ENCODE measurements at places on chromosomes 2 and 18. TPM values are rescaled to one million over a fixed set of nuclear protein-coding genes. Genes with fewer than 3 reads are reported as not detected.
A peak's percentile ranks its signal among the peaks of the same experiment; 100 is the strongest.

DNA sequence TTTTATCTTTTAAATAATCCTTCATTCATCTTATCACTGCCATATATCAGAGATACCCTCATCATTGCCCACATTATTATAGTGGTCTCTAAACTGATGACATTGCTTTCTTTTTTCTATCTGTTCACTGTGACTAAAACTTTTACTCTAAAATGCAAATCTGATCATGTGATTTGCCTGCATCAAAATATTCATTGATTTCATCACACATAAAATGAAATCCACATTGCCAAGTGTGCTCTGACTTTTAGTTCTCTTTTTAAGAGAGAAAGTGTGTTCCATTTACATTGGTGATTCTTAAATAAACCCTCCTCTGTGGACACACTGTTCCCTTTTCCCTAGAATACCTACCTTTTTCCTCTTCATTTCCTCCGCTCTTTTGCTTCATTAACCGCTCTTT lies 7.5 kb downstream of the REL start:
- no peak for DNase-seq

DNA sequence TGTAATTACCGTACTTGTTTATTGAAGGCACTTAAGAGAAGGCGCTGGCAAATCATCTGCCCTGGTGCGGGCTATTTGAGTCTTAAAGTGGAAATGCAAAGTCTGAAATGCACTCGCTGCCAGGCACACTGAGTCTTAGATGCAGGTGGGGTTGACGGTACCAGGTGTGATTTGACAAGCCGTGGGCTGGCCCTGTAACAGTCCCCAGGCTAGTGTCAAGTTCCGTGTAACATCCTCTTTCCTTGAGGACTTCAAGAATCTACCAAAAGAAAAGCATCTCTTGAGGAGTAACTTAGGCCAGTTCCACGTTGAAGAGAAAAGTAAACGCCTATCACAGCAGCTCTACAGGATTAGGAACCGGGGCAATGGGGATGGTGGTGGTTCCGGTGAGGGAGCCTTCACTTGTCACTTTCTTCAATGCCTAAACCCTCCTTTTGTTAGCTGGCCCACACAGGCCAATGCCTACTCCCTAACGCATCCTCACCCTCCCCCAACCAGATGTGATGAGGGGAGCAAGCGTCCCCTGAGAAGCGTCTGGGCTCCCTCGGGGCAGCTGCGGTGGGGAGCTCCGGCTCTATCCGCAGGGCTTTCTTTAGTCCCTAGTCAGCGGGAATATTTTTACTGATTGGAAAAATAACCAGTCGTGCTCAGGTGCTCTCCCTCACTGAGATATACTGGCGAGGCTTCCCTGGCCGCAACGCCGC lies 1.5 kb upstream of the UGP2 start:
- DNase-seq, result no peak

GRCh38 chr2:8380026-8380425 lies 301.8 kb upstream of the ID2 start:
- no peak for DNase-seq

GRCh38 chr18:621291-622043 lies 24.7 kb downstream of the CLUL1 start:
- peak; percentile 78 for DNase-seq

GRCh38 chr2:37355735-37356134 lies 11.3 kb downstream of the QPCT start:
- DNase-seq, result no peak

GRCh38 chr18:12836551-12836950 lies 47.5 kb downstream of the PTPN2 start:
- no peak for DNase-seq

DNA sequence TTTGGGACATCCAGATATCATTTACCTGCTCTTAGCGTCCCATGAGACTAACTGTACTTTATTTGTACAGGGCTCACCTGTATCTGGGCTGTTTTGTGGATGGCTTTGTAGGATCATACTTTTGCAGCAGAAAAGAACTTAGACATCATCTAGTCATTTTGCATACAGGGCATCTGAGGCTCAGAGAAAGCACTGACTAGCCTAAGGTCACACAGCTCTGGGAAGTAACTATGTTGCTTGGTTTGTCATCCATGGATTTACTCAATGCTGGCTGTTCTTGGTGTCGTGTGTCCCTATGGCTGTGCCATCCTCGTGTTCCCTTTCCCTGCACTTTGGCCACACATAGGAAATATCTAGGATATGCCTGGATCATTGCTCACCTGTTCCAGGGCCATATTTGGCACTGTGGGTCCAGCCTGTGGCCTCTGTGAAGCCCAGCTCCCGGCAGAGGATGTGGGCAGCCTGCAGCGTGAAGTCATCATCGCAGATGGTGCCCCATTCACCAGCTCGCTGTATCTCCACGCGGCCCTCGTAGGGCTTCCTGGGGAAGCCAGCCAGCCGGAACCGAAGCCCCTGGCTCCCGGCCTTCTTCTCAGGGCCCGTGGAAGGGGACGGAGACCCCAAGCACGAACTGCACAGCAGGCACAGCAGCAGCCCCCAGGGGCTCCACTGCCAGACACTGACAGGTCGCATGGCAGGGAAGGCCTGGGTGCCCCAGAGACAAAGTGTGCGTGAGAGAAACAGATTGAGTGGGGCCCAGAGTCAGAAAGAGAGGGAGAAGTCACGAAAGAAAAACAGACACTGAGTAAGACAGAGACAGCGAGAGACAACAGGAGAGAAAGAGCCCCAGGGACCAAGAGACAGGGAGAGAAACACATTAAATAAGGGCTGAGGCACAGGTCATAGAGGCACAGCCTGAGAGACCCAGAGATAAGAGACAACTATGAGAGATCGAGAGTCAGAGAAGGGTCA lies 1.5 kb downstream of the LOXL3 start:
- no peak for DNase-seq

GRCh38 chr2:40445467-40445866 lies 6.4 kb downstream of the SLC8A1 start:
- no peak for DNase-seq

DNA sequence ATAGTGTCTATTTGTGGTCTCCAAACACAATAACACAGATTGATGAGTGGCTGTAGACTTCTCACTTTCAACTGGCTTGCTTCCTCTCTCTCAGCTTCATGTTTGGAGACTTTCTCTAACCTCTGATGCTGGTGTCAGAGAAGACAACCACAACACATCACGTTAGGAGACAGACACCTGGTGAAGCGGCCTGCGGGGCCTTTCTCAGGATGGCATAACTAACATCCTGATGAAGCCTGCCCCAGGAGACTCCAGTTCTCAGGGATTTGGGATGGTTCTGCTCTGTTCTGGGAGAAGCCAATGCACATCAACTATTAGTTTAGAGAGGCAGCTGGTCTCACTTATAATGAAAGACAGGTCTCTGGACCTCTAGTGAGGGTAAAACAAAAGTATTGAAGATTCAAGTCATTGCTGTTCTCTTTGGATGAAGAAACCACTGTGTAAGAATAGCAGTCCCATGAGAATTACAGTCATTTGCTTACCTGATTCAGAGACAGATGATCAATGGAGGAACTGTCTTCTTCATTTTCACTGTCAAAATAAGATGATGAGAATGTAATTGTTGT lies 2.0 kb downstream of the IL1A start:
- no peak for DNase-seq

GRCh38 chr2:43133708-43134570 lies 92.5 kb downstream of the ZFP36L2 start:
- DNase-seq, result no peak

GRCh38 chr2:160345071-160345764 lies 145.1 kb upstream of the ITGB6 start:
- DNase-seq, result no peak

DNA sequence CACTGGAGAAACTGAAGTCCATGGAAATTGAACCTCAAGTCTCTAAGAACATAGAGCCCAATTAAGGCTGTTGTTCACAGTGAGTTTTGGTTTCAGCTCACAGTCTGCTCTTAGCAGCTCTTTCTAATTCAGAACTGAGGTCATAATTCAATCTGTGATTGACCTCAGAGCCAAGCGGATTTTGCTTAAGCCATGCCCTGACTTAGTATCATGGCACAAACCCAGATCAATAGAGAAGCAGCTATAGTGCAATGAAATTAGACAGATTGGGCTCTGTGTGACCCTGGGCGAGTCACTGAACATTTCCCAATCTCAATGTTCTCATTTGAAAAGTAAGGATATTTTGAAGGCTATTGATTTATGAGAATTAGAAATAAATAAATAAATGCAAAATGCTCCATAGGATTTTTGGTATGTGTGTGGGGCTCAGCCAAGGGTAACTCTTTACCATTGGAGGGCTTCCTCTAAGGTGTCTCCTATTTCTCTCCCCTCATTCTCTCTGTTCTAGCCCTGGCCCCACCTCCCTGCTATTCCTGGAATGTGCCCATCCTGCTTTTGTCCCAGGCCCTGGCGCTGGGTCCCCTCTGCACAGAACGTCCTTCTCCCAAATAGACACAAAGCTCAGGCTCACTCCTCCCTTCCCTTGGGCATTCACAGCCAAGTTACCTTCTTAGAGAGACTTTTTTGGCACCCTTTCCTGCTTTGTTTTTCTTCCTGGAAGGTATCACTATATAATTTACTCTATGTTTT lies 239.6 kb downstream of the LPIN1 start:
- DNase-seq, result no peak

DNA sequence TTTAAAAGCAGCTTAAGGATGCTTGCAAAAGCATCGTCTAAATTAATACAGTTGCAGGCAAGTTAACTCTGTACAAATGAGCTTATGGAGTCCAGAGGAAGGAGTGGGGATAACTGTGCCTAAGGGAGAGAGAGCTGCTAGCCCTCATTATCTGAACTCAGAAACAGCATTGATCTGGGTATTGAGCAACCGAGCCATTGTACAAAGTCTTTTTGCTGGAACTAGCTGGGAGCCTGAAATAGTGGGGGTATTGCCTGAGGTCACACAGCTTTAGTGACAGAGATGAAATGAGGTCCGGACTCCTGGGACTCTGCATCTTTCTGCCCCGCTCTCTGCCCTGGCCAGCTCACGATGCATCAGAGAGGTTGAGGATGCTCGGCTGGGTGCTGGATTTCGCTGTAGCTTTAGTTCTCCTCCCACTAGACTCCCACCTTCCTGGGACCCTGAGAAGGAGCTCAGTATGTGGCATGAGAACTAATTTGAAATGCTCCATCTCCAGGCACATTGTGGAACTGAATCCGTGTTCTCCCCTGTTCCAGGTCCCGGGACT lies 67.5 kb upstream of the ATG16L1 start:
- no peak for DNase-seq

DNA sequence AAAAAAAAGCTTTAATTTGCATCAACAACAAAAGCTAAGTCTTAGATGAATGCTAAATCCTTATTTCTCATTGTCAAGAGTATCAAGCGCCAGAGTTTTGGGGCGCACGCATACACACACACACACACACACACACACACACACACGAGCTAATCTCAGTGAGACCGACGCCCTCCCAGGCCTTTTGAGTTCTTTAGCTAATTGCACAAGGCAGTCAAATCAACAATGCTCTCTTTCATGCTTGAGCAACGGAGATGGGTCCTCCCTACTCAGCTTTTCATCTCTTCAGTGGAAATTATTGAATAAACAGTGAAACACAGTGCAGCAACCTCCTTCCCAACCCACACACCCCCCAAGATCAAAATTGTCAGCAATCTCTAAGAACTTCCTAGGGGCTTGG lies 19.2 kb downstream of the GKN1 start:
- no peak for DNase-seq

- DNase-seq, result no peak
Observed at GRCh38 chr2:21486445-21486844, 362.7 kb downstream of the TDRD15 start.

DNA sequence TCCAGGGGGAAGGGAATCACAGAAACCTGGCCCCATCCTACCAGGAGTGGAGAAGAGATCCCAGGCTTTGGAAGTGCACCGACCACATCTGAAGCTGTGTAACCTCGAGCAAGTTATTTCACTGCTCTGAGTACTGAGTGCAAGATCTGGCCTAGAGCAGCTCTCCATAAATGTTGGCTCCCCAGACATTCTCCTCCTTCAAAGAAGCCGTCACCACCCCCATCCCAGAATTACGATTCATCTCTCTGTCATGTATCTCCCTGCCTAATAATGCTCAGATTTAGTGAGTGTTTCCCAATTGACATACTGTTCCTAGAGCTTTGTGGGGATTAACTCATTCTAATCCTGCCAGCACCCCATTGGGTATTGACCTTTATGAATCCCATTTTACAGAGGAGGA lies 51.7 kb downstream of the TNS1 start:
- no peak for DNase-seq

GEN1 gene
- 9.5 TPM for polyA plus RNA-seq

SERPINB11 gene
- polyA plus RNA-seq, result not detected

COL4A3 gene
- 4.0 TPM for polyA plus RNA-seq

NEU4 gene
- polyA plus RNA-seq, result 0.16 TPM

CNDP1 gene
- 0.69 TPM for polyA plus RNA-seq
